ENCODE measurements at places on chromosomes 11 and 22.

- ATAC-seq, result no peak
Measured at GRCh38 chr22:47128216-47128615, 365.8 kb downstream of the TBC1D22A start.

DNA sequence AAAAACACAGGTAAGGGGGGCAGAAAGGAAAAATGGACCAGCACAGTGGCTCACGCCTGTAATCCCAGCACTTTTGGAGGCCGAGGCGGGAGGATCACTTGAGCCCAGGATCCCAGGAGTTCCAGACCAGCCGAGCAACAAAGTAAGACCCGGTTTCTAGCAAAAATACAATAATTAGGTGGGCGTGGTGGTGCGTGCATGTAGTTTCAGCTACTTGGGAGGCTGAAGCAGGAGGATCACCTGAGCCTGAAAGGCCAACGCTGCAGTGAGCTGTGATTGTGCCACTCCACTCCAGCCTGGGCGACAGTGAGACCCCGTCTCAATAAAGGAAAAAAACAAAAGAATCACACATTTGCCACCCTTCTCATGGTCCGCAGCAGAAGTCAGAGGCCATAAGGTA is 519.4 kb downstream of the BRD1 start:
- no peak for ATAC-seq

DNA sequence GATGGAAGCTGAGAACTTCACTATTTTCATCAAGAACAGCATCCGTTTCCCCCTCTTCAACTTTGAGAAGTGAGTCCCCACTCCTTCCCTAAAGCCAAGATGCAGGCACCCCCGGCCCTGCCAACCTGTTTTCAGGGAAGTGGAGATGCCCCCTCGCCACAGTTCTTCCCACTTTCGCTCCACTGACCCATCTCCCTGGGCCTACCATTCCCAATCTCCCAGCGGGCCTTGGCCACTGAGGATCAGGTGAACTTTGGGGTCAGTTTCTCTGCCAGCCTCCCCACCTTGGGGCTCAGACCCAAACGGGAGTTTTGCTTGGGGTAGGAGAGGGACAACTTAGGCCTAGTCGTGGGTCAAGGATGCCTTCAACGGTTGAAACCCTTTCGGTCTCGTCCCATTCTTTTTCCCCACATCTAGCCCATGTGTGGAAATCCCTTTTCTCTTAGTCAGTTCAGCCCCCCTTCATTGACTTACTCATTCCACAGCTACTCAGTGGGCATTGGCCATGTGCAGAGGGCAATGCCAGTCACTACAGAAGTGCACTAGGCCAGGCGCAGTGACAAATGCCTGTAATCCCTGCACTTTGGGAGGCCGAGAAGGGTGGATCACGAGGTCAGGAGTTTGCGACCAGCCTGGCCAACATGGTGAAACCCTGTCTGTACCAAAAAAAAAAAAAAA is 10.6 kb downstream of the P2RX3 start:
- ATAC-seq, result no peak

DNA sequence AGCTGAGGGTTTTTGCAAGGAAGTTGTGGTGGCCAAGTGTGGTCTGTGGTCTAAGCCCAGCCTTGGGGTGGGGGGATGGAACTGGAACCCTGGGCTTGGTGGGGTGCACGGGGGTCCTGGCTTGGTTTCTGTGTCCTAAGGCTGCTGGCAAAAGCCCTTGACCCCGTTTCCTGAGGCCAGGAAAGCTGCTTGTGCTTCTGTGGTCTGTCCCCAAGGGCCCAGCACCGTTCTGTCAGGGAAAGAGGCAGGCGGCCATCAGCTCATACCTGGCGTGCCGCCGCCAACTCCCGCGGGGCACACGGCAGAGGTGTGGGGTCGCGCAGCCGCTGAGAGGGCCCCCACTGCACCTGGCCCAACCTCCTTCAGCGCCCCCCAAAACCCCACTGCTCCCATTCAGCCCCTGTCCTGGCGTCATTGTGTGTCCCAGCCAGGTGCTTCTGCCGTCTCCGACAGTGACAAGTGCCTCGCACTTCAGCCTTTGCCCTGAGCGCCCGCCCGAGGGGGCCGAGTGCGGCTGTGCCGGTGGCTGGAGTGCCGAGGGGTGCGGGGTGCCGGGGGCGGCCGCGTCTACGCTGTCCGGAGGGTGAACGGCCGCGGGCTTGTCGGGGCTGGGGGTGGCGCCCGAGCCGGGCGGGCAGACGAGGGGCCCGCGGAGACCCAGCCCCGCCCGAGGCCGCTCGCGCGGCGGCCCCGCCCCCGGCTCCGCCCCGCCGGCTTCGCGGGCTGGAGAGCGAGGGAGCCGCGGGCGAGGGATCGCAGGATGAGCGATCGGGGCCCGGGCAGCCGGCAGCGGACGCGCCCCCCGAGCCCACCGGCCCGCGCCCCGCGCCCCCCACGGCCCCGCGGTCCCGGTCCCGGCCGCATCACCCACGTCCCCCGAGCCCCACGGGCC is at the start of gene CNIH2:
Gene CNIH2 (plus strand): TSS at position 705 of the 892 bp plus-strand sequence. CDS start 282 bp downstream, outside the sequence.
- no peak for ATAC-seq

- no peak for ATAC-seq
Measured at GRCh38 chr11:122920579-122920978, 38.0 kb downstream of the JHY start.

GRCh38 chr22:43967069-43967468 is 11.8 kb downstream of the SAMM50 start:
- no peak for ATAC-seq

All from esophagus mucosa (tissue), 1 donor.